ENCODE measurements at places on chromosomes 5 and 9. TPM values are rescaled to one million over a fixed set of nuclear protein-coding genes. Genes with fewer than 3 reads are reported as not detected.

- peak; percentile 45 for DNase-seq
Measured at GRCh38 chr9:128254855-128255759, 20.7 kb downstream of the GOLGA2 start.

The PCDHA12 gene
- 19.8 TPM for total RNA-seq

The ZNF782 gene
- total RNA-seq = 41.2 TPM

- DNase-seq = no peak
Measured at GRCh38 chr9:134678206-134678605, 36.6 kb downstream of the COL5A1 start.

- DNase-seq = no peak
Measured at GRCh38 chr5:17964067-17964466, 329.8 kb downstream of the TAF11L14 start.

- DNase-seq = no peak
Measured at GRCh38 chr5:53288511-53288910, 179.0 kb upstream of the MOCS2 start.

DNA sequence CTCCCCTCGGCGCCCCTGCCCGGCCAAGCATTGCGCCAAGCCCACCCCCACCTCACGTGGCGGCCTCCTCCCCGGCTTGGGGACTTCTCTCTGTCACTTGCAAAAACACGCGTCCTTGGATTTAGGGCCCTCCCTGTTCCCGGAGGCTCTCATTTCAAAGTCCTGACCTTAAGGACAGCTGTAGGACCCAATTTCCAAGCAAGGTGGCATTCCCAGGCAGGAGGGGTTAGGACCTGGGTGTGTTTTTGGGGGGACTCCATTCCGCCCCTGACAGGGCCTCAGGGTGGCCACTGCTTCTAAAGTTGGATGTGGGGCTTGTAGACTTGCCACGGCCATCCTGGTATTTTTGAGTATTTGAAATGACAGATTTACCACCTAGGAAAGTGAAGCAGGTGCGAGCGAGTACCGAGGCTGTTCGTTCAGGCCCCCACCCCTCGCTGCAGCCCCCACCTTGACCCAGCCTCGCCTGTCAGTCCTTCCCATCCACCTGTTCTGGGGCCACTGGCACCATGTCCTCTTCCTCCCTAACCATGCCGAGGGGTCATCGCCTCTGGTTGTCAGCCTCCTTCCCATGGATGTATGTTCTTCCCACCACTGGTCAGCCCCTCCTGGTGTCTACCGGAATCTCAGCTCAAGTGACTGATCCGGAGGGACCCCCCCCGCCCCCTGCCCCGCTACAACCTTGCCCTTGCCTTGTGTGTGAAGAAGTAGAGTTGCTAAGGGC lies 52.4 kb downstream of the MRPL36 start:
- no peak for DNase-seq

- DNase-seq = no peak
Measured at GRCh38 chr5:30607301-30607894, 586.1 kb upstream of the CDH6 start.

GRCh38 chr5:128762661-128763306 lies 202.5 kb upstream of the SLC27A6 start:
- no peak for DNase-seq

DNA sequence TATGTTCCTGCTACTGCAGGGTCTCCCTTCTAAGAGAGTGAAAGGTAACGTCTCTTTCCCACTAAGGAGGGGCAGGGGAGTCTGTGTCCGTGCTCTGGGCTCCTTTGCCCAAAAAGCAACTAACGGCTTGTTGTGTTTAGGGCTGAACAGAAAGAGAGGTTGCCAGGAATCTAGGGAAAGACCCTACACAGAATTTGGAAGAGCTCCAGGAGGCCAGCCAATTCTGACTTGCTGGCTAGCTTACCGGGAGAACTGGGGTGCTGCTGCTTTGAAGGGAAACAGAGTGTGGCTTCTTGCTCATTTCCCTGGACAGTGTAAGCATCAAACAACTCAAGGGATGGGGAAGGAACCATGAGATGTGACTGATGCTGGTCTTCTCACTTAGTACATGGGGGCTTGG lies 176.1 kb downstream of the GADD45G start:
- DNase-seq = no peak

GRCh38 chr5:36323926-36324781 lies 22.5 kb upstream of the RANBP3L start:
- DNase-seq = no peak

DNA sequence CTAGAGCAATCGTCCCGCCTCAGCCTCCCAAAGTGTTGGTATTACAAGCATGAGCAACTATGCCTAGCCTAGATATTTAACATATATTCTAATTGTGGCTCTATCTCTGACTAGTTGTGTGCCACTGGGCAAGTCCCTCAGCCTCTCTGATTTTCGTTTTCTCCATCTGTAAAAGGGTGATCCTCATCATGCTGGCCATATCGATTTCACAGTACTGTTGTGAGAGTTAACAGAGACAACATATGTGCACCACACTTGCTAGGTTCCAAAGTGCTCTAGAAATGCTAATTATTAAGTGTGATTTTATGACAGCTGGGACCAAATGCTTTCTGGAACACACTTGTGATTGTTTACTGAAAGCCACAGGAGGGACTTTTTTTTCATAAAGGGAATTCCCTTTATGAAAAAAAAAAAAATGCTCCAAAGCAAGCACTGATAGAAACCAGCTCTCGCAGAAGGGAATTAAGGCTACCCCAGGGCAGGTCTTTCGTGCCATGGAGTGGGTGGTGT lies 78.5 kb upstream of the EPB41L4B start:
- no peak for DNase-seq

DNA sequence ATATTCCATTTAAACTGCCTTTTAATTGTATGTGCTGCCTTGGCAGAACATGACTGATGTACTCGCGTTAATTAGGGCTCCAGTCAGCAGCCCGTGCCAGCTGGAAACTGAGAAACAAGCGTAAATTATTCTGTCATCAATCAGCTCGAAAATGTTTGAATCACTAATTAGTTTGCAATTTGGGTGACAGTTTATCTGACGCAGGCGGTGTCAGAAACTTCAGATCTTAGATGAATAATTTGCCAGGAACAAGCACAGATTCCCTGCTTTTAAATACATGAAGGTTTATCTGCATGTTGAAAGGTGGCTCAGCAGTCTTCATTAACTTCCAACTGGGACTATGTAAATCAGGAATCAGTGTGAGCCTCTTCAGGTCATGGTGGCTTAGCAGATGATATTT lies 176.0 kb upstream of the TLE4 start:
- peak; percentile 2 for DNase-seq

The GOLM1 gene
- 75.5 TPM for total RNA-seq

The SCGB3A2 gene
- not detected for total RNA-seq

DNA sequence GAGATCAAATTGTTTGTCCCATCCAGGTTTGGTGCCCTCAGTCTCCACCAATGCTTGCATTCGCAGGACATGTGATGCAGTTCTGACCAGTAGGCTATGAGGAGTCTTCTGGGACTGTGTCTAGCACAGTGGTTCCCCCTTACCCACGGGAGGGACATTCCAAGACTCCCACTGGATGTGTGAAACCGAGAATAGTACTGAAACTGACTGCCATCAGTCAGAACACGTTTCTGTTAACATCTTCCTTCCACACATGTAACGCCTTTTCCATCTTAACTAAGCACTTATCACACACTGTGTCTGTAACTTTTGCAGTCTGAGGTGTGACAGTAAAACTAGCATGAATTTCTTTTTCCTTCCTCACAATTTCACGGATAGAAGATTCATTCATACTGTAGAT lies 74.7 kb downstream of the PTTG1 start:
- no peak for DNase-seq

The ZDHHC11B gene
- total RNA-seq = 5.6 TPM

The ENHO gene
- 37.6 TPM for total RNA-seq

DNA sequence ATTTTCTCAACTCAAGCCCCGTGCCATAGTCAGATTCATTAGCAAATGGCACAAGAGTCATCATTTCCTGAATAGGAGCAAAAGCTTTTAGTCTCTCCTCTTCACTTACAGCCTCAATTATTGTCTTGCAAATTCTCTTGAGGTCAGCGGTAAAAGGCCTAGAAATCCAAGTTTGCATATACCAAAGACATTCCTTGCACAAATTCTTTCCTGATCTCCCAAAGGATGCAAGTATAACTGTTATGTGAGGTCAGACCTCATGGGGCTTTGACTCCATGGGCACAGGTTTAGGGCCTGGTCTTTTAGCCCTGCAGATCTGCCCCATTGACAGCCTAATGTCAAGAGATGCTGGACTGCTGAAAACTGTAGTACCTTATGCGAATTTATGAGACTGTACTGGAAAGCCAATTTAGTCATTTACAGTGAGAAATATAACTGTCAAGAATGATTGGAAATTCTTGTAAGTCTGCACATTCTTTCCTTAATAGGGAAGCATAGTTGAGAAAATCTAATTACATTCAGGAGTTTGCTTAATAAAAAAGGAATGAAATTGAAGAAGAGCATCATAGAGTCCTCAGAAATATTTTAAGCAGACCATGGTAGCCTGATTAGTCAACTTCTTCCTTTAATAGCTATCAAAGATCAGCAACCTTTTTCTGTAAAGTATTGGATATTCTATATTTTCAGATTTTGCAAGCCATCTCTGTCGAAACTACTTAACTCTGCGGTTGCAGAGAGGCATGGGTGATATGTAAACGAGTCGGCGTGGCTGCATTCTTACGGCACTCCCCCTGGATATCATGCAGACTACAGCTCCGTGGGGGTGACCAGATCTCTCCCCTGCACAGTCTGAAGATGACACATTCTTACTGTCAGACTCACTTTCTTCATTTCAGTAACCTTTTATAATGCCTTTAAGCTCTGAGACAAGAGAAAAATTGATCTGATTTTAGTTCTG lies 45.2 kb downstream of the GCNT4 start:
- DNase-seq = no peak

DNA sequence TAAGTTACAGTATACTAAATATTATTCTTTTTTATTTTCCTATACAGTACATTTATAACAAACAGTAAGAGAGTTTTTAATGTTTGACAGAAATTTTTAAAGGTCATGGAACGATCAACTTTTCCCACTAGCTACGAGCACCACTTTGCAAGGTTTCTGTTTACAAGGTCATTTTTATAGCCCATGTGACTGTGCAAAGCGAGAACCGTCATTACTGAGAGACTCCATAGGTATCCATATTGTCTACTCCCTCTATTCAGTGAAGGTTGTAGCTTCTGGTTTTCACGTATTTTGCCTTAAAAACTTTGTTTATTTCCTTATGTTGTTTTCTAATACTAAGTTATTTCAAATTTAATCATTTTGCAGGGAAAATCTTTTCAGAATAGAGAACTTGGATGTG lies 186.3 kb upstream of the RGMB start:
- DNase-seq = no peak

The NR4A3 gene
- 8.7 TPM for total RNA-seq

The C5orf52 gene
- not detected for total RNA-seq

GRCh38 chr5:91103353-91104061 lies 279.6 kb downstream of the ARRDC3 start:
- DNase-seq = no peak

GRCh38 chr9:73347720-73348119 lies 196.1 kb downstream of the ANXA1 start:
- DNase-seq = no peak

GRCh38 chr5:80654054-80654390 lies 430 bp upstream of the MSH3 start:
- no peak for DNase-seq

The TAF11L10 gene
- total RNA-seq = not detected

- DNase-seq = no peak
Measured at GRCh38 chr5:73030995-73031394, 75.2 kb downstream of the FCHO2 start.

DNA sequence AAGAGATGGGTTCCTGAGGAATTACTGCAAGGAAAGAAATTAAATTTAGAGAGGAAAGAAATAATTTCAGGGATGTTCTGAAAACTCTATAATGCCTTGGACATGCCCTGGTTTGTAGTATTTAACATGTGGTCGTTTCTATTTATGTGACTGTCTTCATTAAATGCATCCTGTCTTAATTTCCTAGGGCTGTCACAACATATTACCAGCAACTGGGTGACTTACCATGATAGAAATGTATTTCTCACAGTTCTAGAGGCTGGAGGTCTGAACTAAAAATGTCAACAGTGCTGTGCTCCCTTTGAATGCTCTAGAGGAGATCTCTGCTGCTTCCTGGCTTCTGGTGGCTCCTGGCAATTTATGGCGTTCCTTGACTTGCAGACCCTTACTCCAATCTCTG lies 287.7 kb downstream of the FBXL7 start:
- no peak for DNase-seq

DNA sequence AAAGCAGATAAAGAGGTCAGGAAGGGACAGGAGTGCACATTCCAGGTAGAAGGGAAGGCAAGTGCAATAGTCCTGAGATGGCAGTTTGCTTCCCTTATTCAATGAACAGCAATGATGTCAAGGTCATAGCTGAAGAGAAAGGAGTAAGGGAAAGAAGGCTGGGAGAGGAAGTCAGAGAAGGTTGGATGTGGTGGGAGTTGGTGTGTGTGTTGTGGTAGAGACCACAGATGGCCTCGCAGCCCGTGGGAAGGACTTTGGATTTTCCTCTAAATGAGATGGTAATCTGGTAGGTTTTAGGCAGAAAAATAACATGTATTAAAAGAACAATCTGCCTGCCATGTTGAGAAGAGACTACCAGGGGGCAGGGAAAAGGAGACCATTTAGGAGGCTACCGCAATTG lies 25.1 kb upstream of the LPAR1 start:
- DNase-seq = no peak

- no peak for DNase-seq
Measured at GRCh38 chr9:127980060-127980705, 606 bp downstream of the EEIG1 start.

The FTMT gene
- not detected for total RNA-seq

GRCh38 chr9:80968611-80969010 lies 720.7 kb downstream of the TLE1 start:
- no peak for DNase-seq

- no peak for DNase-seq
Measured at GRCh38 chr5:113268232-113268631, 166.6 kb downstream of the TSSK1B start.

DNA sequence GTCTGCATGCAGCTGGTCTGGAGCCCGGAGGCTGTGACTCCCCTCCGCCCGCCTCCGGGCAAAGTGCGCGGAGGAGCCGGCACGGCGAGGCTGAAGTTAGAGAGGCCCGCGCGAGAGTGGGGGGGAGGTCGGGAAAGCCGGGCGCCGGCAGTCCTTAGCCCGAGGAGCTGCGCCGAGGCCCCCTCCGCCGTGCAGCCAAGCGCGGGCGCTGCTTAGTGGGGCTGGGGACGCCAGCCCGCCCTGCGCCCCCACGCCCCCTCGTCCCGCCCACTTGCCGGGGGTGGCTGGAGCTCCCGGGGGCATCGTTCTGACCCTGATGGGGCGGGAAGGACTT lies 403 bp downstream of the NINJ1 start:
- DNase-seq = peak; percentile 43
